Kasumi-1 (cell line): ENCODE measurements at places on chromosomes 6 and 20.

GRCh38 chr6:11043378-11043960 is 636 bp downstream of the ELOVL2 start:
- no peak for DNase-seq

DNA sequence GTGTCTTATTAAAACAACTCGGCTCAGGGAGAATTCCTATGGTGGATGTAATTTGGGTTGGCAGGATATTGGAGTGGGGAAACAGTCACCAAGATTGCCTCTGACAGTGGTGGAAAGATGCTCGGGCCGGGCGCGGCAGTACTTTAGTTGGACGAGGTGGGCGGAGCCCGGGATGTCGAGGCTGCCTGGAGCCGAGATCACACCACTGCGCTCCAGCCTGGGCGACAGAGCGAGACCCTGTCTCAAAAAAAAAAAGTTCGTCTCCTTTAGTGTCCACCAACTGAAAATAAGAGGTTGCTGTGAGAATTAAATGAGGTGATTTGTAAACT is 621 bp downstream of the NOL7 start:
- DNase-seq = peak; percentile 69

GRCh38 chr6:140002396-140003022 is 628.1 kb upstream of the CITED2 start:
- DNase-seq = no peak

DNA sequence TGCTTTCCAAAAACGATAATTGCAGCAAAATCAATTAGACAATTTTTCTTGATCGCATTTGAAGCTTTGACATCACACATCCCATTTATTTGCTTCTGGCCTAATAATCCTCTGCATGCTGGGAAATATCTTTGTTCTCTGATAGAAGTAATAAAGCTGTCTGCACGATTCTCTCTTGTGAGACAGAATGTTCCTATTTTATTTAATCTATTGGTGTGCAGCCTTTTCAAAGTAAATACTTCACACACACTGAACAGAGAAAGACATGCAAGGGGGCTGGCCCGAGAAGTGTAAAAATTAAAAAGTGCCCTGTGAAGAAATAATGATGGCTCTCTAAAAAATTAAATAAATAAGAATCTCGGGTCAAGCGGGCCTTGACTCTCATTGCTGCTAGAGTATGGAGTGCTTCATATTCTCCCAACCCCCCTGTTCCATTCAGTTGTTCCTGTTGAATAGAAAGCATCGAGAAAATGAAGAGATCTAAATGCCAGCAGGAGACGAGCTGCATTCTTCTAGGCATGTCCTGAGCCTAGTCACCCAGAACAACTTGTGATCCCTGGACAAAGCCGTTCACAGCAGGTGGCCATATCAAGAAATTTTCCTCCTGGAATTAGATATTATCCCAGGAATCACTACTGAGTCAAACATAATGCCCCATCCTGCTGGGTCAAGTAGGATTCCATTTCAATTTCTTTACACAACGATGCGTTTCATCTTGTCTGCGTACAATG is 625.9 kb upstream of the EPHA7 start:
- no peak for DNase-seq

- no peak for DNase-seq
These were observed 31.1 kb upstream of the RNF24 start for GRCh38 chr20:4046311-4046924.

GRCh38 chr6:137269803-137270202 is 50.6 kb upstream of the IFNGR1 start:
- DNase-seq = no peak
